ENCODE measurements at places on chromosomes 2 and 18.

GRCh38 chr18:59372975-59373374, 13.9 kb upstream of the LMAN1 start:
- DNase-seq = no peak

DNA sequence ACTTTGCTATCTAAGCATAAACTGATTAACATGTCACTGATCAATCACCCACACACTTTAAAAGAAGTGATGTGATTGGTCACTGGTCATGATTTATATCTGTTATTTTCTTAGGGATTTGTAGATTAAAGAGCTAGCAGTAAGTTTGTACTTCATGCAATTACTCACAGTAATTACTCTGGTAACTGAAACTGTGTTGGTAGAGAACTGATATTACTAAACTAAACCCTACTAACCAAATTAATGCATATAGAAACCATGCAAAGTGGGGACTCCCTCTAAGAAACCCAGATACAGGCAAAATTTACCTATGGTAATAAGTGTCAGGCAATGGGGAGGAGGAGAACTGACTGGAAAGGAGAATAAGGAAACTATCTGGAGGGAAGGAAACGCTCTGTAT, 44.8 kb upstream of the C2orf15 start:
- DNase-seq = no peak

DNA sequence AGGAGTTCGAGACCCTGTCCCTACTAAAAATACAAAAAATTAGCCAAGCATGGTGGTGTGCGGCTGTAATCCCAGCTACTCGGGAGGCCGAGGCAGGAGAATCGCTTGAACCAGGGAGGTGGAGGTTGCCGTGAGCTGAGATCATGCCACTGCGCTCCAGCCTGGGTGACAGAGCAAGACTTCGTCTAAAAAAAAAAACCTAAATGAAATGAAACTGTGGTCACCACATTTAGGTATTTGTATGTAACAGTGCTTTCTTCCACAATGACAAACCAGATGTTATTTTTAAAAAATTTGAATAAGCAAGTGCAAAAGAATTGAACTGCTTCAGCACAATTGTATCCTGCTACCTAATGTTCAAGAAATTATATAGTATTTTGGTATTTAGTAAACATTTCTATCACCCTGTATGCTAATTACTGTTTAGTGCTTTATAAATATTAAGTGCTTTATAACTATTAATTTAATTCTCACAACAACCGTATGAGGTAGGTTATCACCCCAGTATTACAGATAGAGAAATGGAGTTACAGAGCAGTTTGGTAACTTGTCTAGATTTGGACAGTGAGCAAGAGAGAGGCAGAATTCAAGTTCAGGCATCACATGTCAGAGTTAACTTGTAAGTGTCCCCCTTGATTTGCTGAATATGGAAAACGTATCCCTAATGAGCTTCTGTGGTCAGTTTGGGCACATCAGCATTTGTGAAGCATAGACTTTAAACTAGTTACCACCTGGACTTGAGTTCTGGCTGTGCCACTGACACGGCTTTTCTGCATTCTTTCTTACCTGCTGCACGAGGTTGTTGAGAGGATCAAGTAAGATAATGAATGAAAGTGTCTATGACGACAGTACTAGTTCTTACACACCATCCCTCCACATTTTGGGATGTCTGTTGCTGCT, 14.4 kb downstream of the PHLPP1 start:
- no peak for DNase-seq

DNA sequence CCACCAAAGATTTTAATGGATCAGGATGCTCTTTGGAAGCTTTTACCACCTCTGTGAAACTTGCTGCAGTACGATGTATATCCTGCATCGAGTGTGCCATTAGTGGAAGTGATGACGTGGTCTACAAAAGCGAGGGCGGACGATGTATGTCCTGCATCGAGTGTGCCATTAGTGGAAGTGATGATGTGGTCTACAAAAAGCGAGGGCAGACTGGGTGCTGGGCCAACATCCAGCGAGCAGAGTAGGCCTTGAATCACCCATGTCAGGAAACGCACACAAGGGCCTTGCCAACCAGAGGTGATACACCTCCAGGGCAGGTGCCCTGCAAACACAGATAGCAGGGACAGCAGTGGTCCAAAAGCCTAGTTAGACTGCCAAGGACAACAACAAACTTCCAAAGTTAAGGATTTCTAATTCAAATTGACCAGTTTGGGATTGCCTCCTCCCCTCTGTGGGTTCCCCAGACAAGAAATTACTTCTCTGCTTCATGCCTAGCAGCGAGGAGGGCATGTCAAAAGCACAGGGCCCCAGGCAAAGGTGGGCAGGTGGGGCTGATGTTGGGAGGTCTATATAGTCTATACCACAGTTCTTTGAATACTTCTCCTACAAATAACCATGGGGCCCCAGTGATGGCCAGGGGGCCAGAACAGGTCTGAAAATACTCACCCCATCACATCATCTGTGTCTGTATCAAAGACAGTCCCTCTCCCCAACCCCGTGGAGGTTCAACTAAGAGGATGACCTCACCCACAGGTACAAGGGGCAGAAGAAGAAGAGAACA, 70.2 kb downstream of the ADD2 start:
- no peak for DNase-seq

DNA sequence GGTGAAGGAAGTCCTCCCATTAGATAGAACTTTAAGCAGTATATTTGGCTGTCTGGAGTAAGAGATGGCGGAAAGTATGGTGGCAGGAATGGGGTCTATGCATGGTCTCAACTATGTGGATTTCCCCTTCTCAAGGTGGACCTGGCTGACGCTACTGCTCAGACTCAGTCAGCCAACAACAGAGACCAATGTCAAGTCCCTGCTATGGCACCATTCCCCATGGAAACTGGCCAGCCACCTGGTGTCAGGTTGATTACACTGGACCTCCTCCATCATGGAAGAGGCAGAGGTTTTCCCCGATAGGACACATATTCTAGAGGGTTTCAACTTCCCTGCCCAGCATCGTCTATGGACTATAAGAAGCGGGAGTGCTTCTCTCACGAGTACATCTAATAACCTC, 8.6 kb upstream of the FAHD2A start:
- DNase-seq = no peak

DNA sequence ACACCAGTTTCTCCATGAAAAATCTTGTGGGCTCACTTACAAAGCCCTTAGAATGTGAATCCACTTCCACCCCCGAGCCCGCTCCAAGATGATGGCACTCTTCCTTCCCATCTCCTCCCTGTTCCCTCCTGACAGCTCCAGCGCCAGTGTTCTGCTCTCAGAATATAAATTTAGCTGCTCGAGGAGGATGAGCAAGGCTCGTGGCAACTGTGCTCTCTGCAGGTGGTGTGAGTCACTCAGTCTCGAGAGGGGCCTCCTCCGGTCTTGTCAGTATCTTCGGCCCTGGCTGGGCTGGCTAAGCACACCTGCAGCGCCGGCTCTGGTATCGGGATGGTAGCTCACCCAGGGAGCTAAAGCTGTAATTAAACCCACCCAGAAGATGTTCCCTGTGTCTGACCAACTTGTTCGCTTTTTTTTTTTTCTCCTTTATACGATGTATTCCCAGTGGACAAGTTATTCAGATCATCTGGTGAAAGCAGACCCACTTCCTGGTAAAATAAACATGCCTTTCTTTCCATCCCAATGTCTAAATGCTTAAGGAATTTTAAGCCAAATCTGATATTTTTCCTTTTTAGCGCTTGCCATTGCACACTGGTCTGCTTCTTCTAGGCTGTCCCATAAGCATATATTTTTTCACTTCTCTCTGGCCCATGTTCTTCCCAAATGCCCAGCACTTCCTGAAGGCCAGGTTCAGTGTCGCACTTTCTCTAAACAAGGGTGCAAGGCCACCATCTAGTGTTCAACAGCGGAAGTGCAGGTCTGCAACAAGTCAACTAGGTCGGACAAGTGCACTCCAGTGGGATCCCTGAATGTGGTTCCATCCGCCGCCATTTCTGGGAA, 31.4 kb upstream of the YPEL5 start:
- peak; percentile 66 for DNase-seq

All from hematopoietic multipotent progenitor cell treated with erythropoietin and hydrocortisone succinate and interleukin-3 and kit ligand, for 15 days (in vitro differentiated cells).